Left ventricle myocardium inferior (tissue), 1 donor: ENCODE measurements at places on chromosomes 2 and 18. TPM values are rescaled to one million over a fixed set of nuclear protein-coding genes. Genes with fewer than 3 reads are reported as not detected.

The NETO1 gene
- not detected for total RNA-seq

The SLC9A4 gene
- total RNA-seq: not detected

The ACMSD gene
- not detected for total RNA-seq

The OSBPL6 gene
- 6.4 TPM for total RNA-seq

- DNase-seq: no peak
- no peaks in the 10 kb centered on the region for H3K4me1 ChIP-seq
- no peak overlapping the region for H3K4me3 ChIP-seq
- no peaks in the 10 kb centered on the region for H3K36me3 ChIP-seq
These were observed 567.0 kb downstream of the RIT2 start for GRCh38 chr18:42548493-42548892.

GRCh38 chr18:75438891-75439290, 11.4 kb upstream of the SMIM21 start:
- no peaks in the 10 kb centered on the region for H3K4me1 ChIP-seq
- no peak for DNase-seq
- no peak overlapping the region for H3K4me3 ChIP-seq
- no peak overlapping the region for H3K27ac ChIP-seq

- no peaks in the 10 kb centered on the region for H3K36me3 ChIP-seq
- no peak overlapping the region for H3K27ac ChIP-seq
- H3K27me3 ChIP-seq: no peaks in the 10 kb centered on the region
These were observed 165.8 kb upstream of the TCF4 start for GRCh38 chr18:55753643-55754263.

DNA sequence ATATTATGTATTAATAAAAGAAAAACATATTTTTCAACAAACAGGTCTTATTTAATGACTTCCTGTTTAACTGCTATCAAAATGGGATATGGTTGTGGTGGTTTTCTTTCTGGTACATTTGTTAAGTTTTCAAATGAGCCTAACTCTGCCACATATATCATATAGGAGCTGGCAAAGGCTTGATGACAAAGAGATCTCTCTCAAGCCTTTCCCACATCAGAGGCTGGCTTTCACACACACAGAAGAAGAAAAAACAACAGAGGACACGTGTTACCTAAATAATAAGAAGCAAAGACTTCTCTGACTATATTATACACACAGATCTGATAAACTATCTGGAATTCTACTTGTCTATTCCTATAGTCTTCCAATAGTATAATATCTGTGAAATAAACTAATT, 46.1 kb downstream of the CFAP36 start:
- no peak overlapping the region for H3K4me3 ChIP-seq
- peaks cover 93% of the 10 kb centered on the region for H3K36me3 ChIP-seq
- H3K27ac ChIP-seq: no peak overlapping the region
- H3K4me1 ChIP-seq: no peaks in the 10 kb centered on the region
- DNase-seq: no peak

- peaks cover 27% of the 10 kb centered on the region for H3K4me1 ChIP-seq
- H3K36me3 ChIP-seq: peaks cover 15% of the 10 kb centered on the region
- H3K4me3 ChIP-seq: peak overlapping the region; percentile 87
- DNase-seq: no peak
These were observed 1.2 kb downstream of the TMEM237 start for GRCh38 chr2:201642086-201642578.

DNA sequence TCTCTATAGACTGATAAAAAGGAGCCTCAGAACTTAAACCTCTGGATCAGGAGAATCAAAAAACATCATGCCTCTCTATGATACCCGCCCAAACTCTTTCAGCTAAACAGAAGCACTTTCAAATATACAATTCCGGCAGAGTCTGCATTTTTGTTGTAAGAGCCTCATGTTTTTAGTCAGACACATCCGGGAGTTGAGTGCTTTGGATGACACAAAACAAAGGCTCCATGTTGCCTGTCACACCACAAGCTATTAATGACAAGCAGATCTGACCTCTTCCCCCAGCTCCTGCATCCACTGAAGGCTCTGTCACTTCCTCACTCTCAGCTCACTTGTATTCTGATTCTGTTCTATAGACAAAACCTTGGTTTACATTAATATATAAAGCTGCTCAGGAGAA, 33.2 kb downstream of the SLC38A11 start:
- H3K4me3 ChIP-seq: no peak overlapping the region
- no peak overlapping the region for H3K27ac ChIP-seq
- no peaks in the 10 kb centered on the region for H3K36me3 ChIP-seq

DNA sequence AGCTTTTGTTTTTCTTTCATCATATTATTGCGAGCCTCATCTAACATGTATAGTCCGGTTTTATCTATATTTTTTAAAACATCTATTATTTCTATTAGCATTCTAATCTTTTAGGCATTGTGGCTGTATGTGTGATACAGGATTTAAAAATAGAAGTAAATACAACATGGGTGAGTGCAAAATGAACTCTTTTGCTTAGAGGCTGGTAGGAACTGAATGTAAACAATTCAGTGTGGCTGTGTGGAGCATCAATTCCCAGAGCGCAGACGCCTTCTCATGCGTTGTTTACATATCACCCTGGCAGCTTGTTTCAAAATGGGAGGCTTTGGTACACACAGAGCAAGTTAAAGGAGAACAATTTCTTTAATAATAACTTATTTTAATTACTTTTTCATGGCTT, 836 bp downstream of the DTNA start:
- DNase-seq: no peak
- H3K27ac ChIP-seq: peak overlapping the region; percentile 84
- peaks cover 58% of the 10 kb centered on the region for H3K4me1 ChIP-seq
- peak overlapping the region; percentile 54 for H3K4me3 ChIP-seq
- H3K27me3 ChIP-seq: no peaks in the 10 kb centered on the region

DNA sequence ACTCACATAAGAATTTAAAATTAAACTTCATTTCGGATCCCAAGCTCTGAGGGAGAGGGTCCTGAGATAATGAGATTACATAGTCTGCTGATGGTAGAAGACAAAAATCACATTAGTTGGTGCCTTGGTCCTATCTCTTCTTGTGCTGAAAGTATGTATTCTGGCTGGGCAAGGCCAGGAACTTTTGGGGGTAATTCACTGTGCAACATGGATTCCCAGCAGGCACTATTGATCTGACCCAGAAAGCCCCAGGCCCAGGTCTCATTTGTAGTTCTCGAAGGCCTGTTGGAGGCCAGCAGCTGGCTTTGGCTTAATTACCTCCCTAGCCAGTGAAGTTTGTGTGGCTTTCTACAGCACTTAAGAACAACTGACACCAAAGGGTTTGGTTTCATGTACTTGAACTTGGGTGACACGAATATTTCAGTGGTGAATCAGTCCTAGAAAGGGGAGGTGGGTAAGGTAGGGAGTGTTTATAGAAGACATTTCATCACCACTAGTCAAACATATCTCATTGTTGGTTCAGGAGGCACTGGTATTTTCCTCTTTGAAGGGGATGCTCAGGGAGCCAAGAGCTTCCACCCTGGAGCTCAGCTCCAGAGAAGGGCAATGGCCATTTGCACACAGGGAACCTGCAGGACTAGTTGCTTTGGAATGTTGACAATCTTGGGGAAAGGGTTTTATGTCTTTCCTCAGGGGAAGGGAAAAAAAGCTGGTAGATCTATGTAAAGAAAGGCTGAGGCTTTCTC, 217.8 kb downstream of the OSR1 start:
- no peaks in the 10 kb centered on the region for H3K4me1 ChIP-seq
- H3K36me3 ChIP-seq: no peaks in the 10 kb centered on the region
- DNase-seq: no peak
- H3K4me3 ChIP-seq: no peak overlapping the region

DNA sequence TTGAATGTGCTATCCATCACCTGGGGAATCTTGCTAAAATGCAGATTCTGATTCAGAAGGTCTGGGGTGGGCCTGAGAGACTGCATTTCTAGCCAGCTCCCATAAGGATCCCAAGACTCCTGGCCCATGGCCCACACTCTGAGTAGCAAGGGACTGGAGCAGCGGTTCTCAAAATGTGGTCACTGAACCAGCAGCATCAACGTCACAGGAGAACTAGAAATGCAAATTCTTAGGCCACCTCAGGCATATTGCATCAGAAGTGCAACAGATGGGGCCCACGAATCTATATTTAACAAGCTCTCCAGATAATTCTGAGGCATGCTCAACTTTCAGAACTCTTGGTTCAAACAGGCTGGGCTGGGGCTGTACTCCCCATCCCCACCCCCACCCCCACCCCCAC, 74.6 kb downstream of the DHRS9 start:
- no peaks in the 10 kb centered on the region for H3K36me3 ChIP-seq
- no peaks in the 10 kb centered on the region for H3K27me3 ChIP-seq
- H3K4me3 ChIP-seq: no peak overlapping the region

GRCh38 chr2:219769090-219769910, 141.9 kb downstream of the SLC4A3 start:
- H3K4me1 ChIP-seq: peaks cover 42% of the 10 kb centered on the region
- H3K27me3 ChIP-seq: no peaks in the 10 kb centered on the region
- H3K4me3 ChIP-seq: peak overlapping the region; percentile 10
- peak overlapping the region; percentile 90 for H3K27ac ChIP-seq
- peak; percentile 76 for DNase-seq
- no peaks in the 10 kb centered on the region for H3K36me3 ChIP-seq

DNA sequence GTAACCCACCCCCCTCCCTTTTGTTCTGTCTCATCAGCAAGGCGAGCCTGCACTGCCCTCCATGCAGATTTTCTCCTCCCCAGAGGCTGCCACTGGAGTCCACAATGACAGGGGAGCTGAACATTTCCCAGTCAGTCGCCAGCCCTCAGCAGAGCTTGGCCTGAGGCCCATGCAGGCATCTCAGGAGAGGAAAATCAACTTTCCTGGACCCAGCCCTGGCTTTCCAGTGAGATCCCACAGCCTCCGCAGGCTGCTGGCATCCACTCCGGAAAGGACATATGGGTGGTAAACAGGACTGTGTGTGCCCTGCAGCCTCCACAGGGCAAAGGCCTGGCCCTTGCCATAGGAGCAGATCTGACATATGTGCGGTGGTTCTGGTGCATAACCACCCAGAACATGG, 253.8 kb downstream of the TNS1 start:
- no peaks in the 10 kb centered on the region for H3K27me3 ChIP-seq
- no peaks in the 10 kb centered on the region for H3K36me3 ChIP-seq
- peak; percentile 29 for DNase-seq
- no peak overlapping the region for H3K27ac ChIP-seq

DNA sequence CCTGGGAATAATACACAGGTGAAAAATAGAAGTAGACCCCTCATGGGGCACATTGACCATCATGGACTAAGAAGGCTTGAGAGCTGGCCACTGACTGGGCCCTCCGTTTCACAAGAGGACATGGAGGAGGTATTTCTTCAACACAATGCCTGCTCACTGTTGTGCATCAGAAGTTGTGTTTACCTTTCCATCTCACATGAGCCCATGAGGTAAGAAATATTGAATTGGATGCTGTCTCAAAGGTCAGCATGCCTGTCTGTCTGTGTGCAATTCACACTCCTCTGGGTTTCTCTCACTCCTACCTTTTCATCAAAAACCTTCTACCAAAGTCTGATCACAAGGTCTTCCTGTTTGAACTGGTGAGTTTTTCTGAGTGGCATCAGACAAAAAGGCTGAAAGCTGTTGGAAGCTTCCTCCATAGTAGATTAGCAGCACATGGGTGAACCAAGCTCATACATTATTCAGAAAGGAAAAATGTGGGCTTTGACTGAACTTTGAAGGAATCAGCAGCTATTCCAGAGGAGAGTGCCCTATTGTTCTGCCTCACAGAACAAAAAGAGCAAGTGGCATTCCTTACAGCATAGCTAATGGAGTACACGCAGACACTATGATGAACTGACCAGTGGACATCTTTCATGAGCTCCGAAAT, 143.2 kb upstream of the RND3 start:
- H3K27ac ChIP-seq: no peak overlapping the region
- no peak for DNase-seq
- no peak overlapping the region for H3K4me3 ChIP-seq
- H3K27me3 ChIP-seq: no peaks in the 10 kb centered on the region
- no peaks in the 10 kb centered on the region for H3K36me3 ChIP-seq
- no peaks in the 10 kb centered on the region for H3K4me1 ChIP-seq

DNA sequence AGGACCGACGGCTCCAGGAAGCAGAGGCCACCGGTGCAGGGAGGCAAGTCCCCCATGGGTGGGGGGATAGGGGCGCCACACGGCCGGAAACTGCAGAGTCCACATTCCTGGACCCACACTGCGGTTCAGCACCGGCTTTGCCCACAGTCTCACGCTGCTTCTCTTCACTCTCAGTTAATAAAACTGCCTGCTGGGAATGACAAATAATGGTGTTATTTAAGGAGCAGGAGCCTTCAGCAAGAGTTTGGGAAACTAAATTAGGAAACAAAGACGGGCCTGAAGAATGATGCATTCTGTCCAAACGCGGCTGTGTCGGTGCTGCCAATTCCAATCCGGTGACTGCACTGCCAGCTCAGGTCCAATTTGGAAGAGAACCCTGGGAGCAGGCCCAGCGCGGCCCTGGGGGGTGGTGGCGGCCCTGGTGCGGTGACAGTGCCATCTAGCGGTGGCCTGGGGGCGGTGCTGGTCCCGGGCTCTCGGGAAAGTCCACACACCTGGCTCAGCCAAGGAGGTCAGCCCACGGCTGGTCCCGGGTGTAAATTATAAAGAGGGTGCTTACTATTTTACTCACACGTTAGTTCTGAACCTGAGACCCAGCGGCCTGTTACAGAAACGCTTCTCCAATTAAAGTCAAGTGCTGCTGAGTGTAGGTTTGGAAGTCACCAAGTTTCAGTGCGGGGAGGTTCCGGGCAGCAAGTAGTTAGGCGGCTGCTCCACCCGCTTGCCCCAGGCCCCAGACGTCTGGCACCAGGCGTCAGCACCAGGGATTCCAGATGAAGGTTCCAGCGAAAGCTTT, 73.1 kb upstream of the PXDN start:
- peak overlapping the region; percentile 38 for H3K4me3 ChIP-seq
- peaks cover 27% of the 10 kb centered on the region for H3K4me1 ChIP-seq
- DNase-seq: peak; percentile 87
- no peaks in the 10 kb centered on the region for H3K36me3 ChIP-seq
- H3K27ac ChIP-seq: peak overlapping the region; percentile 85

GRCh38 chr2:128742467-128742866, 423.8 kb upstream of the HS6ST1 start:
- no peak for DNase-seq
- no peaks in the 10 kb centered on the region for H3K4me1 ChIP-seq
- H3K4me3 ChIP-seq: no peak overlapping the region
- no peak overlapping the region for H3K27ac ChIP-seq
- no peaks in the 10 kb centered on the region for H3K27me3 ChIP-seq
- no peaks in the 10 kb centered on the region for H3K36me3 ChIP-seq
